Stimulated activated CD8-positive, alpha-beta memory T cell treated with anti-CD3 and anti-CD28 coated beads, Interleukin-15, amount 100 ng/mL, for 24 hours (primary cell): ENCODE measurements at places on chromosomes 7 and 10.

DNA sequence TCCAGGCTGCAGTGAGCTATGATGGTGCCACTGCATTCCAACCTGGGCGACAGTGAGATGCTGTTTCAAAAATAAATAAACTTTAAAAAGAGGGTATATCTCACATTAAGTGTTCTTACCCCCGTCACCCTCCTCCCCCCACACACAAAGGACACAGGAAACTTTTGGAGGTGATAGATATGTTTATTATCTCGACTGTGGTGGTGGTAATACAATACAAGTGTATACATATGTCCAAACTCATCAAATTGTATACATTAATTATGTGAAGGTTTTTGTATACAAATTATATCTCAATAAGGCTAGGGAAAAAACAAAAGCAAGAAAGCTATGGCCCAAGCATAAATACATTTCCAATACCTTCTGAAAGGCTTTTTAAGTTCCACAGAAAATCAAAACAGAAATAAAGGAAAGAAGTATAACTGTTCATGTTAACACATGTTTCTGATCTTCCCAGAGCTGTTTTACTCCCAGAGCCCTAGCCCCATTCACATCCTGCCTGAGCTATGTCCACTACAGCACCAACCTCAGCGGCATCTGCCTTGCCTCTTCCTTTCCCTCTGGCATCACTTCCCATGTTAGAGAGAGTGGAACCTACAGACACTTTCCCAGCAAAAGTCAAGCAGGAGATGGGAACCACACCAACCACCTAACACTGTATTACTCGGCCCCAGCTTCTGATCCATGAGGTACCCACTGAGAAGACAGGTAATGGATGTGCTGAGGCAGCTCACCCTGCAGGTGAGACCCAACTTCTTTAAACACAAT lies 48.1 kb downstream of the SGMS1 start:
- no peak for DNase-seq

DNA sequence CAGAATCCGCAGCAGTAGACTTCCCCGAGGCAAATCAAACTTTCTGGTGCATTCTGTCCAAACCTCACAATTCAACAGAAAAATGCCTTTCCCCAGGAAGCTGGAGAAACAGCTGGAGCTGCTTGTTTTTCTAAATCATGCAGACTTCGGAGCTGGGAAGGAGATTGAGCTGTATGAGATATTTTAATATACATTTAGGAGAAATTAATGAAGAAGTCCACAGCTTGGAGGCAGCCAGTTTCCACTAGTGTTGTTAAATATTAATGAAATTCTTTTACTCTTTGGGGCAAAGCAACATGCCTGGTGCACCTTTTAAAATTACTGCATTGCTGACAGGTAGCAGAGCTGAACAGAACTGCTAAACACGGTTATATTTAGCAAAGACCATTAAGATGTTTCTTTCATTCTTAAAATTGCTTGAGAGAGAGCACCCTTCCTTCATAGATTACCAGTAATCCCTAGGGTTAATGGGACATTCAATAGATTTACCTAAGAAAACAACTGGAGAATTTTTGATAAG lies 566.4 kb downstream of the SORCS3 start:
- no peak for DNase-seq

- DNase-seq: no peak
Observed at GRCh38 chr10:106181501-106181900, 983.0 kb downstream of the SORCS1 start.

- DNase-seq: no peak
Observed at GRCh38 chr7:151014950-151015349, 9.3 kb downstream of the ATG9B start.

GRCh38 chr10:118203461-118203860 lies 138.7 kb downstream of the FAM204A start:
- no peak for DNase-seq

- DNase-seq: no peak
Observed at GRCh38 chr10:127041552-127041951, 136.3 kb downstream of the DOCK1 start.

- no peak for DNase-seq
Observed at GRCh38 chr7:158742065-158742821, 37.6 kb upstream of the NCAPG2 start.
